ENCODE measurements at places on chromosomes 1 and 21.

GRCh38 chr1:208318150-208318734 lies 74.1 kb upstream of the PLXNA2 start:
- DNase-seq = peak; percentile 82

- peak; percentile 91 for DNase-seq
Observed at GRCh38 chr1:234980645-234981396, 147.8 kb downstream of the TOMM20 start.

DNA sequence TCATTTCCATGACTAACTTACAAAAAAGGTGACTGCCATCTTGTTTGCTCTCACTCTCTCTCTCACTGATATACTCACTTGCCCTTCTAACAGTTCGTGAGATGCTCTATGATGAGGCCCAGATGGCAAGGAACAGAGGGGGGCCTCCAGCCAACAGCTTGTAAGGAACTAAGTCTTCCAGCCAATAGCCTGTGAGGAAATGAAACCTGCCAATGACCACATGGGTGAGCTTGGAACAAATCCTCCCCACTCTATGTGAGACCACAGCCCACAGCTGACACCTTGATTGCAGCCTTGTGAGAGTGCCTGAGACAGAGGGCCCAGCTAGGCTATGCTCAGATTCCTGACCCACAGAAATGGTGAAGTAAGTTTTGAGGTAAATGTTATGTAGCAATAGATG lies 153.7 kb downstream of the HHIPL2 start:
- no peak for DNase-seq

- peak; percentile 79 for DNase-seq
Observed at GRCh38 chr1:152774875-152775274, at the start of gene LCE1F. Gene LCE1F (plus strand): TSS chr1:152775140. CDS start chr1:152776372, 1,232 bp downstream.

- DNase-seq = no peak
Observed at GRCh38 chr1:44419901-44420300, 14.8 kb downstream of the RNF220 start.
